ENCODE measurements at places on chromosomes 11 and 22.

DNA sequence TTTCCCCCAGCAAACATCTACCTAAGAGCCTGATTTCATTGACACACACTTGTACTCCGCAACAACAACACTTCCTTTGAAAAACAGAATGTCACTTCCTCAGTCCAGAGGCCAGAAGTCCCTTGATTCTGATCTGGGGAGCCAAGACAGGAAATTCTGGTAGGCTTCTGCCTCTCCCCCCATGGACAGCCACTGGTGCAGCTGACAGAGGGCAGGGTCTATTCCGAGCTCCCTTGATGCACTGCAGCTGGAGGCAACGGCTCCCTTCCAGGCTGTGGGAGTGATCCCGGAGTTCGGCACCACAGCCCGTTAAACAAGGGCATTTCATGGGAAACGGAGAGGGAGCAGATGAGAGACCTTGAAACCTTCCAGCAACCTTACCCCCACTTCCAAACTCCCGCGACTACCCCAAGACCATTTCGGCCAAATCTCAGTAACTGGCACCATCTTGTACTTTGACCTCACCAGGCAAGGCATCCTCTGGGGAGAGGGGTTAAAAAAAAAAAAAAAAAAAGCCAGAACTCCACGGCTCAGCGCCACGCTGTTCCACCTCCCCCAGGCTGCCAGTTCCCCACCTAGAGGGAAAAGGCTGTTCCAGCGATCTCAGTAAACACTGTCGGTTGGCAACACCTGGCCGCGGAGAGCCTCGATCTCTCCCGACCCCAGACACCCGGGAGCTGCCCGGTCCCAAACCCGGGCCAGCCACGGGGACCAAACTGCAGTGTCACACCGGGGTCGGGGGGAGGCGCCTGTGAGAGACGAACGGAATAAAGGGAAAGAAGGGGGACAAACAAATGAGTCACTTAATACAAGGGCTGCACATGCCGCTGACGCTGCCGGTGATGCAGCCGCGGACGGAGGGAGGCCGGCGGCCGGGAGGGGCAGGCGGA, 1.1 kb downstream of the GAB2 start:
- peak; percentile 85 for DNase-seq

DNA sequence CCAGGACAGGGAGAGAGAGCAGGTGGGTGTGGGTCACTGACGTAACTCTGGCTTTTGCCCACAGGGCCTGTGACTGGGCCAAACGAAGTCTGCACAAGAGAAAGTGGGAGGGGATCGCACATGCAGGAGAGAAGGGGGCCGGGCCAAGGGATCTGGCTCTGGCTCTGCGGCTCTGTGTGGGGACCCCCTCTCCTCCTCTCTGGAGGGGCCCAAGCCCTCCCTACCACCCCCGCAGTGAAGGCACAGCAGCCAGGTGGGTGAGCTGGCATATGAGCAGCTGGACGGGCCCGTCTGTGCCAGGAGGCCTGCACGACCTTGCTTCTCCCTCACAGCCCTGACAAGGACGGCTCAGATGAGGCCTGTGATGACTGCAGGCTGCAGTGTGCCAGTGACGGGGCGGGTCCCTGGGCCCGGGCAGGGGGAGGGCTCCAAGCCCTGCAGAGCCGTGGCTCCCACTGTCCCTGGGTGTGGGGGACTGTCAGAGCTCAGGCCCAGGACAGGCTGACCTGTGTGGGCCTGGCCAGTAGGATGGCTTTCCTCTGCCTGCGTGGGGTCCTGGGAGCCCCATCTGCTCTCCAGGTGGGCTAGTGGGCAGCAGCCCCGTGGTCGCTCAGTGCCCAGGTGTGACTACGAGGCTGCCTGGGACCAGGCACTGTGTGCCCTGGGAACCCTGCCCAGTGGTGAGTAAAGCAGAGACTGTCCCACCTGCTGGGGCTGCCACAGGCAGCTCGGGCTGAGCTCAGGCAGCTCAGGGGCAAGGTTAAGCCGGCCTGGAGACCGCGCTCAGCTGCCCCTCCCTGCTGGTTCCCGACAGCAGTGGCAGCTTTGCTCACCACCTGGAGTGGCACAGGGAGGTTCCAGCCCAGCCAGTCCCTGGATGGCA, 22.2 kb downstream of the MRGPRG start:
- no peak for DNase-seq

GRCh38 chr11:36347384-36347906, 51.4 kb downstream of the PRR5L start:
- DNase-seq, result no peak

DNA sequence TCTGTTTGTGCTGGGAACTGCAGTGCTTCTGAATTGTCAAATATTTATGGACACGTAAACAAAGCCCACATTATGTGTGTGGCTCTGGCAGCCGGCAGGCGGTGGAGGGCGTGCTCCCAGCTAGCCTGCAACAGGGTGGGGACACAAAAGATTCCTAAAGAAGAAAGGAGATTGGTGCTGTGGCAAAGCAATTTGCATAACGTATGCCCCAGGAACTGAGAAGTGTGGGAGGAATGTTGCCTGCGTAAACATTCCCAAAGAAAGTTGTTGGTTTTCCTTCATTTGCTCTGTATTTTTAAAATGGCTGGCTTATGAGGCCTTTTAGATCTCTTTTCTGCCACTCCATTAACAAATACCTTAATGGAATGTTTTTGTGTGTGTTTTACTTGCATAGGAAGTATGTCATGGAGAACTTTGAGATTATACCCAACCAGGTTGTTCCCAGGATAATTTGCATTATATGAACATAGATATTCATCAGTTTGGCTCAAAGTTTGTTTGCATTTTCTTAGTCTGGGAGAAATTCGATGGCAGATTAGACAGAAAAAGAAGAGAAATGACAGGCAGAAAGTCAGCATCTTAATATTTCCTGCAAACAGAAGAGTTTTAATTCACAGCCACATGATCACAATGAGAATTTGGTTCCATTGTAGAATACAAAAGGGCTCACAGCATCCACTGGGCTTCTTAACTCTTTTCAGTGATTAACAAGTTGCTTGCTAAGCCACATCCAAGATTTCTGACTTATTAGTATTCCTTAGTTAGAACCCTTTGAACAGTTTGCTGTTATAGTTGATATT, 41.8 kb upstream of the DLAT start:
- no peak for DNase-seq

DNA sequence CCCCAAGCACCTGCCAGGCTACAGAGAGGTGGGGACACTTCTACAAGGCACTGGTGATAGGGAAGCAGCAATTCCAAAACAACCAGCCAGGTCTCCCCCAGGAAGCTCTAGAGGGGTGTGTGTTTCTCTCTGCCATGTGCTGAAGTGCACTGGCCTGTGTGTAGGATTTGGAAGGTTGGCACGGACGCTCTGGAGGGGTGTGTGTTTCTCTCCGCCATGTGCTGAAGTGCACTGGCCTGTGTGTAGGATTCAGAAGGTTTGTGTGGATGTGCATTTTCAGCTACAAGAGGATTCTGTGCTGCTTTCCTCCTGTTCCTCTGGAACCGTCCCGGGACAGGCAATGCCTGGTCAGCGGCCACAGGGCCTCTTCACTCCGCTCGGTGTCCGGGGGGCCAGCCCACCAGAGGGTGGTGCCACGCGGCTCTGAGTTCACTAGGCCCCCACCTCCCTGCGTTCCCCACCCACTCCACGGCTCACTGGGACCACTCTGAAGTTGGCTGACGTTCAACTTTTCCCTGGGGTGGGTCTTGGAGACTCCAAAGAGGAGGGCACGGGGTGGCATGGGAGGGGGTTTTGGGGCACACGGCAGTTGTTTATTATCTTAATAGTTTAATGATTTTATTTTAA, 552.8 kb downstream of the BRD1 start:
- DNase-seq, result no peak

DNA sequence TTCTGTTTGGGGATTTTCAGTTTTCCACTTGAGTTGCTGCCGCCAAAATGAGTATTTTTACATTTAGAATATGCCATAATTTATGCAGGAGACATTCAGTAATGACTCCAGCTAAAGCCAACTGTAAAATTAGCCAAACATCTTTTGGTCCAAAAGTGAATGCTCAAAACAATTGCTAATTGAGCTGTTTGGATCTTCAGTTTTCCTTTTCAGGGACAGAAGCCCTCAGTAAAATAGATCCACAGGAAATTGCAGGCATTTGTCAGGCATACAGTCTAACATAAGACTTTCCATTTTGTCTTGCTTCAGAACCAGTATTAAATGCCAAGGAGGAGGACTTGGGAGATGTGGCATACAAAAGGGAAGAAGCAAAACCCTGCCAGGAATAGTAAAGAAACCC, 524.8 kb upstream of the API5 start:
- DNase-seq, result no peak

DNA sequence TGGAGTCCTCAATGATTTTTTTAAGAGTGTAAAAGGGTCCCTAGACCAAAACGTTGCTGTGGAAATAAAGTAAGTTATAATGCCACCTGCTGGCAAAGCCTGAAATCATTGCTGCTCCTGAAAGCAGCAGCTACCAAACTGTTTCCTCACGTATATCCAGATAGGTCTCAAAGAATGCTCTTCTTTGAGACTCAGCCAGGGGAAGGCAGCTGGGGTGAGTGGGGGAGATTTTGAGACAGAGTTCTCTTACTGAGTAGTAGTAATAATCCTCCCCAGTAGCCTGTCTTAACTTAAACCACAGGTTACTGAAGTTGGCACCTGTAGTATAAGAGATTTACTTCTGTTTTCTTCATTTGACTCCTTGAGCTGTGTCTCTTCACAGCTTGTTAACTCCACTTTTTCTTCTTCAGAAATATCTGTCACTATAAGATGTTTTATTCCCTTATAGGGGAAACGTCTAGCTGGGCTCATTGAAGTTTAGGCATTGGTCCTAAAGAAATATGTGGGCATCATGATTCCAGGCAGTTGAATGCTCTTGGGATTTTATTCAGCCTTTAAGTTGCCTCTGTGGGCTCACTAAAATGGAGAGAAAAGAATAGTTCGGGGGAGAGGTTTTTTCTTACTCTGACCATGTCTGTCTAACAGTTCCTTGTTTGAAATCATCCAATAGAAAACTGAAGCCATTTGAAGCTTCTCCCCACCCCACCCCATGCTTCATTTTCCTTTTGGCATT, 77.9 kb downstream of the BTBD10 start:
- peak; percentile 50 for DNase-seq

DNA sequence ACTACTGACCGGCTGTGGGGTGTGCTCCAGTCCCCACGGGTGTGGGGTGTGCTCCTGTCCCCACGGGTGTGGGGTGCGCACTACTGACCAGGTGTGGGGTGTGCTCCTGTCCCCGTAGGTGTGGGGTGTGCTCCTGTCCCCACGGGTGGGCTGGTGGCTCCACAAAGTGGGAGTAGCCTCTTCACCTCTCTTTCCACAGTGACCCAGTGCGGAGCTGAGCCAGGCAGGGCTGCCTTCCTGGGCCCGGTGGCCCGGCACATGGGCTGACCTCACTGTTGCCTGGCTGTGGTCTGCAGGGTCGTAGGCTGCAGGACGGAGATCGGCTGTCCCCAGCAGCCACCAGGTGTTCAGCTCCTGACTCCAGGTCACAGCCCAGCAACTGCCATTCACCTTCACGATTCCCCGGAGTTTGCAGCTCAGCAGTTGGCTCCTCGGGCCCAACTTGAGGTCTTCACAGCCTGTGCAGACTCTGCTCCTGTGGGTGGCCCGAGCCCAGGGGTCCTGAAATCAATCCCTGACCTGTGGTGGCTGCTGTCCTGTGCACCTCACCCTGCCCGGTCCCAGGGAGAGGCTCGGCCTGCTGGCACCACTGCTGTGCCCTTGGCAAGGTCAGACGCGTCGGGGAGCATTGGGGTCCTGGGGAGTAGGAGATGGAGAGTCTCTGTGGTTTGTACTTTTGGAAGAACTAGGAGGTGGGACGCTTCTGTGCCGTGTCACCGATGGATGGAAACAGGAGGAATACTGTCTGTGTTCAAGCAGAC, 414.3 kb downstream of the TBC1D22A start:
- DNase-seq, result no peak

DNA sequence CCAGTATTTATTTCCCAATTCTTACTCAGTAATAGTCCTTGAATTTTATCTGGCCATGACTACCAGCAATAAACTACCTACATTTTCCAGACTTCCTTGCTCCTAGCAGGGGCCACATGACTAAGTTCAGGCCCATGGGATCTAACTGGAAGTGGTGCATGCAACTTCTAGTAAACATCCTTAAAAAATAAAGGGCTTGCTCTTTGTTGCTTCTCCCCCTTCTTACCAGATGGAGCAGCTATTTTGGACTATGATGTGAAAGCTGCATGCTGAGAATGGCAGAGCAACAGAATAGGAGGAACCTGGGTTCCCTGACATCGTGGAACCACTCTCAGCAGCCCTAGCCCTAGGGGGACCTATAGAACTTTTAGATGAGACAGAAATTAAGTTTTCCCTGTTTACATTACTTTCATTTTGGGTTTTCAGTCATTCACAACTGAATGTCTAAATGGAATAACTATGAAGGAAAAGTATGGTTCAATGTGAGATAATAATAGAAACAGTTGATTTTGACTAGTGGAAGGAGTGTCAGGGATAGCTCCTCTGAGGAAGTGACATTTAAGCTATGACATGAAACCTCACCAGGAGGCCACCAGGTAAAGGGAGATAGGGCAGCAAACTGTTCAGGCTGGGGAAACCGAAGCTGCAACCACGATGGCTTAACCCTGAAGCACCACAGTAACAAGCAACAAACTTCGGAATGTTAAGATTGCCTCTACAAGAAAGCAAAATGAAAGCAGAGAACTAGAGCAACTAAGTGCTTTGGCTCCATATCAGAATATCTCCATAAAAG, 48.9 kb downstream of the PHF21A start:
- DNase-seq, result peak; percentile 9

GRCh38 chr11:61575886-61576861, 4.7 kb downstream of the SYT7 start:
- DNase-seq, result no peak

- peak; percentile 62 for DNase-seq
Measured at GRCh38 chr11:118930094-118930712, 4.5 kb upstream of the BCL9L start.

- no peak for DNase-seq
Measured at GRCh38 chr22:42056757-42057511, 13.7 kb downstream of the NAGA start.

GRCh38 chr11:130729678-130730300, 186.5 kb downstream of the SNX19 start:
- no peak for DNase-seq

DNA sequence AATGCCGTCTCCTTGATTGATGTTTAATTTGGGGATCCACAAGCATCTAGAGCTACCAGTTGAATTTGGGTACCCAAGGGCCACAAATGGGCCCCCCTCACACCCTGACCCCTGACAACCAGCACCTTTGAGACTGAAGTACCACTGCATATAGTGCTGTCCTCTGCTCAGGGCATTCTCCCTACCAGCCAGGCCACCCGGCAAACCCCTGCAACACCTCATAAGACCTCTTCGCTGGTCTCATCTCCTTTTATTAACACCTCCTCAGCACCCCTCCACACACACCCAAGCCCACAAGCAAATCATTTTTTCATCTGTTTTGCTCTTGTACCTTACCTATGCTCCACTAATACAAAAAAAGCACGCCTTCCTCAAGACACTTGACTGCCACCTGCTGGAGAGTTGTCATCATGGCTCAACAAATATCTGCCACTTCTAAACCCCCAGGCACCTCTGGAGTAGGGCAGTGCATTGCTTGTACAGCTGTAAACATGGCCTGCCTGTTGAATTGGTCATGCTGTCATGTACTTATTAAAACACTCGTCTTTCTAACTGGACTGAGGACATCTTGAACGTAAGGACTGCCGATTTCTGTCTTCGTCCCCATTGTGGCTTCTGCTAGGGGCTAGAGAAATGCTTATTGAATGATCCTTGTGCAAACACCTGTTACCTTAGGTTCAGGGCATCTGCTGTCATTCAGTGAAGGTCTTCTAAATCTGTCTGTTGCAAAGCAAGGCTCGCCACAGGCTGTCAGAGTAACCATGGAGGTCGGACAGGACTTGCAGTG, 66.5 kb downstream of the BMAL1 start:
- peak; percentile 76 for DNase-seq

- no peak for DNase-seq
Measured at GRCh38 chr11:76644591-76644990, 26.0 kb downstream of the LRRC32 start.

Data from AG10803 (cell line).